Kidney capillary endothelial cell (primary cell): ENCODE measurements at places on chromosomes 16 and 17.

- no peak for DNase-seq
Measured at GRCh38 chr17:69818467-69818866, 256.6 kb upstream of the KCNJ16 start.

DNA sequence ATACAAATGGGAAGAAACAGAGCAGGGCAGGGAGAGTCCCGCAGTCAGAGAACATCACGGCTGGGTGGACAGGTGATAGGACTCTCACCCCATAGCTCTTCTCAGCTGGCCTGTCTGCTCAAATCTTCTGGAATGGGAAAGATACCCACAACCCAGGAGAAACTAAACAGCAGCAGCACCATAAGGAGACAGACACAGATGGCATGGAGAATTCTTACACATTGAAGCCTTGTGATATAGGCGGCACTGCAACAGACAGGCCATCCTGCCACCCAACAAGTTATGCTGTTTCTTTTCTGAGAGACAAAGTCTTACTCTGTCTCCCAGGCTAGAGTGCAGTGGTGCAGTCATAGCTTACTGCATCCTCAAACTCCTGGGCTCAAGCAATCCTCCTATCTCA, 8.6 kb upstream of the ANKRD40CL start:
- DNase-seq: no peak

DNA sequence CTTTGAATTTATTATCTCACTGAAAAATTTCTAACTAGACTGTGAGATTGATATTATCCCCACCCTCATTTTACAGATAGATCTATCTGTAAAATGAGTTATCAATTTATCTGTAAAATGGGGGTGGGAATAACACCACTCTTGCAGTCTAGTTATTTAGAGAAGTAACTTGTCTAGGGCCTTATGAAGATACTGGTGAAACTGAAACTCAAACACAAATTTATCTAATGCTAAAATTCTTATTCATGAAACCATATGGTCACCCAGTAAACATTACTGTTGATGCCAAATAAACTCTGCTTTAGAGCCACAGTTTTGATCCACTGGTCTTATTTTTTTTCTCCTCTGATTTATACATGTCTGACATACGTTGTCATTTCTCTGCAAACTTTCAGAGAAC, 52.1 kb upstream of the SMIM36 start:
- no peak for DNase-seq

DNA sequence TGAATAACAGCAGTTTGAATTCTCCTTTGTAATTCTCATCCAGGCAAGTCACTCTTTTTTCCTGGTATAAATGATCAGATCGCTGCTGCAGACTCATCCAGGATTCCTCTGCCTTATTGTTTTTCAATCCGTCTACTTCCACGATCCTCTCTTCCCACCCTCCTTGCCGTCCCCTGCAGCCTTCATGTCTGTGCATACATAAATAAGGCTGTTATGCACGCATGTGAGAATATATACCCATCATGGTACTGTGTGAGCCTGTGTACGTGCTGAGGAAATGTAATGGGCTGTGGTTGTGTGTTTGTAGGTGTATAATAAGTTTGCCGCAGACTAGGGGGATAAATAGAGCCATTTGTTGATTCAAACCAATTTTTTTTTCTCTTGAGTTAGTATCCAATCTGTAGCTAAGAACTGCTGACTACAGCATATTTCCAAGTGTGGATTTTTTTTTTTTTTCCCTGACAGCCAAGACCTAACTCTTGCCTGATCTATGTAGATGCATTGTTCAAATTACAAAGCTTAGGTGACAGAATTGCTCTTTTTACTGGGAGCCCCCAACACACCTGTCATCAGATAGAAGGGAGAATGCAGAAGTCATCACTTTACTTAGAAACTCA, 62.2 kb downstream of the RBFOX1 start:
- no peak for DNase-seq

DNA sequence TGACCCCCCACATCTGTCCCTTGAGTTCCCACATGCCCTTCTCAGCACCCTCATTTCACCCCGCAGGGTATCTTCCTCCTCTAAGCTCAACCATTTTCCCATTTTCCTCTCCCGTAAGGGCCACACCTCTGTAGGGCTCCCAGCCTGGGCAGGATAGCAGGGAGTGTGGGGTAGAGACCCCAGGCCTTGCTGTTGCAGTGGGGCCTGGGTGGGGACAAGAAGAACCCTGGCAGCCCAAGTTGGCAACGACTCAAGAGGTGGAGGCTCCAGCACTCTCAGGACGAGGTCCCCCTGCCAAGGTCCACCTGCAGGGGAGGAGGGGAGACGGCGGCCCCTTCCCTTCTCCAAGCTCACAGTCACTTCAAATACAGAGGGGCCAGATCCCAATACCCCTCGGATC, 2.0 kb upstream of the TMEM92 start:
- no peak for DNase-seq

DNA sequence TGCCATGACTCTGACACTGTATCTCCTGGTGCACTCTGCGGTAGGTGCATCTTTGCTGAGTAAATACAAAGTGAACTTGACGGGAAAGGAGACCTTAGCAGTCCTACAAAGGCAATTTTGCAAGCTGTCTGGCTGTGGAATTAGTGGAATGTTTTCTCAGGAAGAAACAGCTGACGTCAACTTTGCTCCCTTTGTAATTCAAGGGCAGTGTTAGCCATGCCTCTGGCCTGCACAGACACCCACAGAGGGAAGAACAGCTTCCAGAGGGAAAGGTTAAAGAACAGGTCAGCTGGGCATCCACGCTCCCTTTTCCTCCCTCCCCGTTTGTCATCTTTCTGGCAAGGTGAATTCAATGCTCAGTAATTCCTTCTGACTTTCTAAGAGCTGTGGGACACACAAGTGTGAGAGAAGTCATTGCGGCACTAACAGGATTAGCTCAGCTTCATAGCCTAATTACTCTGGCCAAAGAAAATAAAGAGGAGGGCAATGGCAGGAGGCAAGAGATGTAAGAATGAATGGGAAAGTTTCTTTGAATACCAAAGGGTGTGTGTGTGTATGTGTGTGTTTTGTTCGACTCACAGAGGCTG, 476.9 kb upstream of the GOT2 start:
- DNase-seq: no peak

DNA sequence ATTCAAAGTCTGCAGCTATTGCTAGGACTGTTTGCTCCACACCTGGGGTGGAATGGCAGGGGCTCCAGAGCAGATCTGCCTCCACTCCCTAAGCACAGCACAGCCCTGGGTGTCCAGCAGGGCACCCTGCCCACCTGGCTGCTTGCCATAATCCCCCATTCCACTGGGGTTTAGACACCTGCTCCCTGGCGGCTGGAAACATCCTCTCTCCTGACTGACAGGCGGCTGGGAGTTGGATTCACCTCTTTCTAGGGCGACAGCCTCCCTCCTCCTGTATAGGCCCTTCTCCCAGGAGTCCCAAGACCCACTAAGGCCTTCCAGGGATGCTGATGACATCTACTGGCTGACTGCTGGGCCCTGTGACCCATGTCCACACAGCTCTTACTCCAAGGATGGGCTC, 18.0 kb downstream of the HDAC5 start:
- DNase-seq: no peak

GRCh38 chr17:15121426-15121825, 143.7 kb downstream of the PMP22 start:
- no peak for DNase-seq

- DNase-seq: no peak
Measured at GRCh38 chr16:27347930-27348685, 34.3 kb downstream of the IL4R start.

DNA sequence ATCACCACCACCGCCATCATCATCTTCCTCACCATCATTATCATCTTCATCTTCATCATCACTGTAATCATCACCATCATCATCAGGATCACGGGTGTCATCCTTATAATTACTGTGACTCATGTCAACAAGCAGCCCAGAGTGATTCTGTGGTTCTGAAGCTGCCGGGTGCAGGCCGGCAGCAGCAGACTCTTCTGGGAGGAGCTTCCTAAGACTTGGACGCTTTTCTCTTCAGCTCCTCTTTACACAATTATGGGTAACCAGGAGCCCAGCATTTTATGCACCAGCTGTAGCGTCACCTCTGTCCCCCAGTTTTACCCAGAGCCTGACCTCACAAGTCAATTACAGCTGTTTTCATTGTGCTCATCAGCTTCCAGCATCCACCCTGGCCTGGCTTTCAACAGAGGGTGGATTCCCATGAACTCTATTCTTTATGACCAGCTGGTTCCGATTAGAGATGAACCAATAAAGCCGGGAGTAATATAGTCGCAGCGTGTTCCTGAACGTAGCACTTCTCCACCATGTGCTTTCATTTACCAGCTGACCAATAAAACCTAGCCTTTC, 275.8 kb downstream of the FOXL1 start:
- no peak for DNase-seq

DNA sequence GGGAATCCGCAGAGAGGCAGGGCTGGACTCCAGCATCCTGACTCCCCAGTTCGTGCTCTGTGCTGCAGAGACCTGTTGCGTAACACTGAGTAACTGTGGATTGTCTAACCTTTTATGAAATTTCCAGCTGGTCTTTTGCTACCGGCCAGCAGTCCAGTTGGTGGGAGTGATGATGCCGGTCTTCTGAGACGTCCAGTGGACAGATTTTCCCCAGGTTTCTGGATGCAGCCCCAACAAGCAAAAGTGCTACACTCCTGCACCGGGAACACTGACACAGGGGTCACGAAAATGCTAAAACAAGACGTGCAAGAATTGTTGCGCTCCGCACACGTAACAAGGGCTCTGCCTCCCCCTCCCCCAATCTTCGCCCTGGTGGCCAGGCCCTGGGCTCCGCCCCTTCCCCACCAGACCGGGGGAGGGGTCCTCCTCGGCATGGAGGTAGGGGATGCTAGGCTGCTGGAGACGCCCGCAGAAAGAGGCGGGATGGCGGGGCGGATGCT, 701 bp upstream of the MRC2 start:
- DNase-seq: no peak

- no peak for DNase-seq
Measured at GRCh38 chr16:54140057-54140787, 146.4 kb downstream of the IRX3 start.

DNA sequence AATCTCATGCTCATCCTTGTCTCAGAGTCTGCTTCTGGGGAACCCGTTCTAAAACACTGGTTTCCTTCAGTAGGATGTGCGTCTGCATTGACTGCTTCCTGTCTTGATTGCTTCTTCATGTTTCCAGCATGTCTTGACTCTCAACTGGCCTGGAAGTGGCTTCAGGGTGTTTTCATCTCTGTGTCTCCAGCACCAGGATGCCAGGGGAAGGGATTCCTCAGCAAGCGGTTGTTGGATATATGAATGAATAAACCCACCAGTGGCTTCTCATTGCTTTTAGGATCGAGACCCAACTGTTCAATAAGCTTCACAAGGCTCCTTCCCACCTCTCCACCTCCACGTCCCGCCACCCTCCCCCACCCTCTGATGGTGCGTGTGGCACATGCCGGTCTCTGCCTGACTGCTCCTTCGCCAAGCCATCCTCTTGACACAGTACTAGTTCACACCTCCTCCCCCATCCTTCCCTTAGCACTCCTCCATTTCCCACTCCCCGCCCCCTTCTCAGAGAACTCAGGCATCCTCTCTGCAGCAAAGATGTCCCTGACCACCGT, 14.1 kb upstream of the TNS4 start:
- DNase-seq: no peak

DNA sequence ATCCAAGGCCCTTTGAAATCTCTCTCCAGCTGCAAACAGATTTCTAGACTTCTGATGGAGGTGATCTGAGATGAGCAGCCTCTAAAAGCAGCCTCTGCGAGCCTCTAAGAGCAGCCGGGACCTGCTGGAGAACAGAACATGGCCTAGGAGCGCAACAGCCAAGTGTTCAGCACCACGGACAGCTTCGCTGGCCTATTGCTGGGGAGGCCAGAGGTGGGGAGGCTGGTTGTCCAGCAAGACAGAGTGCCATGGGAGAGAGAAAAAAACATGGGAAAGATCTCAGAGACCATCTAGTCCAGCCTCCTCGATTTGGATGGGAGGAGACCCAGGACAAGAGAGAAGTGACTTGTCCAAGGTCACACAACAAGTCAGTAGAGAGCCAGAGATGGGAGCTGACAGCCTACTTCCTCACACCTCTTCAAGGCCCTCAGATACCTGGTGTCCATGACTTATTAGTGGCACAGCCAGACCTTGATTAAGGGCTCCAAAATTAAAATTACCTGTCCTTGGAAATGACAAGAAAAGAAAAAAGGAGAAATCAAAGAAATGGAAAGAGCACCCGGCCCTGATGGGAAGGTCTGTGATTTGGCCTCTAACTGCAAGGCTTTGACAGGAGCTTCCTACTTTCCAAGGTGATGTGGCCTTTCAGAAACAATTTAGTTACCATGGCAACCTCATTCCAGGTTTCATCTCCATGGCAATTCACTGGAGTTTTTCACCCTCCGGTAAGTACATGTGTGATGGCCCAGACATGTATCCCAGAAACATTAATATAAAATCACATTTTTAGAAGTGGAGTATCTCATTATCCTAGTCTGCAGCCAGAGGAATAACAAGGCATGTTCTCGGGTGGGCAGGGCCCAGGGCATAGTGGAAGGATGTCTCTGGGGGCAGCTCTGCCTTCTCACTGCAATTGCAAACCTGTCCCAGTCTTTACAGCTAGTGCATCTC, 14.5 kb downstream of the RPRML start:
- DNase-seq: no peak

- no peak for DNase-seq
Measured at GRCh38 chr17:2259769-2260536, 43.6 kb downstream of the SMG6 start.

DNA sequence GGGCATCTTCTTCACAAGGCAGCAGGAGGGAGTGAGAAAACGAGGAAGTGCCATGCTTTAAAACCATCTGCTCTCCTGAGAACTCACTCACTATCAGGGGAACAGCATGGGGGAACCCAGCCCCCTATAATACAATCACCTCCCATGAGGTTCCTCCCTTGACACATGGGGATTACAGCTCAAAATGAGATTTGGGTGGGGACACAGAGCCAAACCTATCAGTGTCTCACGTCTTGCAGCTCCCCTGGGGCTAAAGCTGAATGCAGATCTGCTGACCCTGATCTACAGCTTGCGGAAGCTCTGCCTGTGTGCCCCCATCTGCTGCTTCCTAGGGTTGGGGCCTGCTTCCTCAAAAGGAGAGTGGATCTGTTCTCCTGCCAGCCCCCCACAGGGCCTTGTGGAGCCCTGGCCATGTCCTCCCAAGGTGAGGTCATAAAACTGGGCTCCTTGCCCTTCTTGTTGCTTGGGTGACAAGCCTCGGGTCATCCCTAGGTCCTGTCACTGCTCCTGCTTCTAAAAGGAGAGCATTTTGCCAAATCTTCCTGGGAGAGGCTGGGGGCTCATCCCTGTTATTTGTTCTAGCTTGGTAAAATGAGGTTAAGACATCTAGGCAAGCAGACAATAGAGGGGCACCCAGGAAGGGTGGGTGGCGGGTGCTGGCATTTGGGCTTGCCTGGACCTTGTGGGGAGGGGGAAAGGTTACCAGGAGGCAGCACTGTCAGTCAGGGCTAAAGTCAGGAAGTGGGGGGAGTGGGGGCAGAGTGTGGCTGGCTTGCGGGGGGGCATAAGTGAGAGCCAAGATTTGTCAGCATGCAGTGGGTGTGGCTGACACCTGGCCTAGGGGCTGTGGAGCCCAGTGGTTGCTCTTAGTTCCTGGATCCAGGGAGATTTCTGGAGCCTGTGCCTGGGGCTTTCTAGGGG, 16.0 kb downstream of the KRT33A start:
- no peak for DNase-seq
